ENCODE measurements at places on chromosomes 2 and 18.

GRCh38 chr2:39350658-39351057 is 86.4 kb downstream of the MAP4K3 start:
- no peak for DNase-seq

- DNase-seq = no peak
Measured at GRCh38 chr2:45083175-45083574, 73.9 kb upstream of the SIX2 start.

GRCh38 chr2:165369898-165370296 is 99.6 kb upstream of the CSRNP3 start:
- DNase-seq = no peak

- no peak for DNase-seq
Measured at GRCh38 chr2:242020196-242021004, 150.9 kb downstream of the RTP5 start.

- DNase-seq = no peak
Measured at GRCh38 chr2:197391220-197391717, 43.6 kb downstream of the SF3B1 start.

GRCh38 chr2:29783666-29784065 is 137.7 kb downstream of the ALK start:
- no peak for DNase-seq

- no peak for DNase-seq
Measured at GRCh38 chr2:116452651-116453050, 1361.8 kb upstream of the DDX18 start.

- no peak for DNase-seq
Measured at GRCh38 chr2:46612675-46613074, 133.3 kb downstream of the TMEM247 start.

DNA sequence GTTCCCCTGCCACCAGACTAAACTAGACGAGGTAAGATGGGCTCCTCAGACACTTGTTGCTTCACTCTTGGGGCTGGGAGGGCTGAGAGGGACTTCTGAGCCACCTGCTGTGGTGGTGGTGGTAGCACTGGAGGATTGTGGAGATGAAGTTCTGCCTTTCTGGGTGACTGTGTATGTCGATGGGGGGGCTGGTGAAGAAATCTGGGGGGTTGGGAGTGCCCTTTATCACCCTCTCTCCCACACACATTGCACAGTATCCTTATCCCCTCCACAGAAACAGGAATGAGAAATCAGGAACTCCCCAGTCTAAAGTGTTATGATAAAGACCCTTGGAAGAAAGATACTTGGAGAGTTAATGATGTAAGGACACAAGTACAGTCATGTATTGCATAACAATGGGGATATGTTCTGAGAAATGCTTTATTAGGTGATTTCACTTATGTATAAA is 38.5 kb downstream of the HK2 start:
- DNase-seq = no peak

- DNase-seq = no peak
Measured at GRCh38 chr2:104583811-104584210, 270.1 kb upstream of the POU3F3 start.

DNA sequence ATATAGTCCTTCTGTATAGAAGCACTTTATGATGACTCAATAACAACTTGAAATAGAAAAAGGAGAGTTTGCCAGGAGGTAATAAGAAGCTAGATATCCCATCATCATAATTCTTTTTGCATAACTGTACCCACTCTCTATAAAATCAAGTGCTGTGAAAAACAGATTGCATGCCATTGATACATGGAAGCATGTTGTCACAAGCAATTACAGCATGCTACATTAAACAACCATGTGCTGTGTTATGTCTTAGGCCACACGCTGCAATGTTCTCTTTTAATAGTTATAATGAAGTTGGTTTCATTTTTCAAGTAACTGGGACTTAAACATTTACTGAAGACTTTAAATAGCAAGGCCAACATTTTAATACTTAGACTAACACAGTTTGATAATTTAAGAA is 264.2 kb downstream of the RPRM start:
- DNase-seq = no peak

DNA sequence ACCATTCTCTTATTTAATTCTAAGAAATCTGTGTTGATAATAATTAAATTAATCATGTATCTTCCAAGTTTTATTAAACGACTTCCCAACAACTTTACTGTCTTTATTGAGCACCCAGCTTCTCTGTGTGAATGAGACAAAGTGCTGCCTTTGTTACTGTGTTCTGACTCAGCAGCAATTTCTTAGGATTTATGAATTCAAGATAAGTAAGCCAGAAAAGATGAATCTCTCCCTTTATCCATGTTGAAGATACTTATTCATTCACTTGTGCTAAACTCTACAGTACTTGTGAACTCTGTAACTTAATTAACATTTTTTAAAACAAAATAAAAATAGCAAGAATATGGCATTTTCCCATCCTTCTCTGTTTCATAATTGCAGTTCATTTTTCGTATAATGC is 1403.3 kb upstream of the DDX18 start:
- no peak for DNase-seq

DNA sequence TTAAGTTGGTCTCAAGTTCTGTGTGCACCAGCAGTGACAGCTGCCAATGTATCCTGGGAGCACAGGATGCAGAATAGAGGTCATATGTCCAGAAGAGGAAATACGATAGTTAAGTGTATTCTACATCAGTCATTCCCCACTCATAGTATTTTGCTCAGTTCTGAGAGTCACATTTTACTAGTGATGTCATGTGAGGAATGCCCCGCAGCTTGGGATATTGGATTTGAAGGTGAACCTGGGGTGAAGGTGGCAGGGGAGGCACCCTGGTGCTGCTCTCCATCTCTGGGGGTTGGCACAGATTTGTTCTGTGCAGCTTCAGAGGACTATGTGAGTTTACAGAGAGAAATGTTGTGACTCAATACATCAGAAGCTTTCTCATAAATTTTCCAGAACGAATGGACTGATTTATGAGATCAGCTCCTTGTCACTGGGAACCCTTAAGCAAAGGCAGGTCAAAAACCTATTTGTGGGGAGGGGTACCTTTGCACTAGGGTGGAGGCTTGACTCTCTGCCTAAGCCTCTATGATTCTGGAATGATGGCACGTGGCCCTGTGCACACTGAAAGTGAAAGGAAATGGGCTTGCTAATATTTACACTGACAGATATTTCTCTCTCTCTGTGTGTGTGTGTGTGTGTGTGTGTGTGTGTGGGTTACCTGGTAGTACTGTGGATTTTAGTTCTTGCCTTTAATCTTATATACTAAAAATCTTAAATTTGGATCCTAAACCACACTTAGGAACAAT is 95.9 kb downstream of the NEB start:
- no peak for DNase-seq

DNA sequence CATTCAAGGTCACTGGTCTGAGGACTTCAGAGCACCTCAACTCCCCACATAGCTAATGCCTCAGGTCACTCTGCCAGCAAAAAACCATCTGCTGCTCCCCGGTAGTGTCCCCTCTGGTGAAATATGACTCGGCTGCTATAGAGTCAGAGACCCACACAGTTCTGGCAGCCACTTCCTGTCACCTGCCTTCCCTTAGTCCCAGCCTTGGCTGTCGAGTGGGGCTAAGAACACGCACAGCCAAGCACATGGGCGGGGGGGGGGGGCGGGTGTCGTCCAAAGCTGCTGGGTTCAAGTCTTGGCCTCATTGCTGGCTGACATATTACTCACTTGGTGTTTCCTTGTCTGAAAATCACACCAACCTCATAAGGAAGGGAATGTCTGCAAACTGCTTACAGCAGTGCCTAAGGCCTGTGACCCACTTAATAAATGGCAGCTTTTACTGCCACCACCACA is 37.5 kb downstream of the POLR1A start:
- DNase-seq = no peak

- DNase-seq = no peak
Measured at GRCh38 chr18:13232971-13233786, 14.6 kb downstream of the LDLRAD4 start.

DNA sequence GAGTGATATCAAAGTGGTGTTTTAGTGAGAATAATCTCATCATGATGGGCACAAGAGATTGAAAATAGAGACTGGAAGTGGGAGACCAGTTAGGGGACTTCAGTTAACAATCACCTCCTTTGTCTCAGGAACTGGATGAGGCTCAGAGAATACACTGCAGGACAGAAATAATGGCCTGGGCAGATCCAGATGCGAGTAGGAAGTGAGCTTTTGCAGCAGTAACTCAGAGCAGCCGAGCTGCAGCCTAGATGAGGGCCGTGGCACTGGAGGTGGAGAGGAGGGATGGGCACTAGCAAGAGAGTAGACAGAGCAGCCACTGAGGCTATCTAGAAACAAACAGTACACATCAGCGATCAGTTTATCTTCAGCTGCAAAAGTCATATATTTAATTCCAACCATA is 48.6 kb downstream of the CYB5A start:
- DNase-seq = no peak

DNA sequence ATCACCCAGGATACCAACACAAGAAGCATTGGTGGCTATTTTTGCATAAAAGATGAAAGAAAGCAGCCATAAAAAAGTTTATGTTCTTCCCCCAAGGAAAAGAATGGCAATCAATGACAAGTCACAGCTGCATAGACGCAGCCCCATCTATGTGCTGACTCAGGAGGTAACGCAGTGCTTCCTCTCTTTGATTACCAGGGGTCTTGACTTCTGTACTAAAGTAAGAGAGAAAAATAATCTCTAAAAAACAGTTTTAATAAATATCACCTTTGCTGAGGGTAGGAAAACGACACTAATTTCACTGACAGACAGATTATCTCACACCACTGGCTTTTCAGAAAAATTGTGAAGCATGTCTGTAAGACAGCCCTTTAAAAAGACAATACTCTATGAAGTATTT is 33.9 kb upstream of the EVA1A start:
- DNase-seq = no peak

- no peak for DNase-seq
Measured at GRCh38 chr2:40093021-40093675, 314.1 kb upstream of the THUMPD2 start.

GRCh38 chr2:71129902-71130151 is 202 bp downstream of the MCEE start:
- no peak for DNase-seq

All from Panc1 (cell line).